Osteoblast (primary cell): ENCODE measurements at places on chromosomes 5 and 9. TPM values are rescaled to one million over a fixed set of nuclear protein-coding genes. Genes with fewer than 3 reads are reported as not detected.

GRCh38 chr9:108672475-108673190, 183.2 kb downstream of the ACTL7B start:
- no peak for DNase-seq

GRCh38 chr5:158670201-158670600, 429.5 kb downstream of the EBF1 start:
- DNase-seq: no peak

DNA sequence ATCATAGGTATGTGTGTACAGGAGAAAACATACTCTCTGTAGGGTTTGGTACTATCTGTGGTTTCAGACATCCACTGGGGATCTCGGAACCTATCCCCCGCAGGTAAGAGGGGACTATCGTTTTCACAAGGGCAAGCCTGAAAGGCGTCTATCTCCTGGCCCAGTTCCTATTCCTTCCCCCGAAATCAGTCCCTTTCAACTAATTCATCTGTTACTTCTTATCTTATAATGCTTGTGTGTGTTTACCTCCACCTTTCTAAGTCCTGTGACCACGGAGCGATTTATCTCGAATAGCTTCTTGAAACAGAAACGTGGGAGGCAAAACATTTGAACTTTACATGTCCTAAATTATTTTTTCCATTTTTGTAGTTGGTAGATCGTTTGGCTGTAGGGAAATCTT, 11.4 kb downstream of the ABO start:
- DNase-seq: peak; percentile 38

DNA sequence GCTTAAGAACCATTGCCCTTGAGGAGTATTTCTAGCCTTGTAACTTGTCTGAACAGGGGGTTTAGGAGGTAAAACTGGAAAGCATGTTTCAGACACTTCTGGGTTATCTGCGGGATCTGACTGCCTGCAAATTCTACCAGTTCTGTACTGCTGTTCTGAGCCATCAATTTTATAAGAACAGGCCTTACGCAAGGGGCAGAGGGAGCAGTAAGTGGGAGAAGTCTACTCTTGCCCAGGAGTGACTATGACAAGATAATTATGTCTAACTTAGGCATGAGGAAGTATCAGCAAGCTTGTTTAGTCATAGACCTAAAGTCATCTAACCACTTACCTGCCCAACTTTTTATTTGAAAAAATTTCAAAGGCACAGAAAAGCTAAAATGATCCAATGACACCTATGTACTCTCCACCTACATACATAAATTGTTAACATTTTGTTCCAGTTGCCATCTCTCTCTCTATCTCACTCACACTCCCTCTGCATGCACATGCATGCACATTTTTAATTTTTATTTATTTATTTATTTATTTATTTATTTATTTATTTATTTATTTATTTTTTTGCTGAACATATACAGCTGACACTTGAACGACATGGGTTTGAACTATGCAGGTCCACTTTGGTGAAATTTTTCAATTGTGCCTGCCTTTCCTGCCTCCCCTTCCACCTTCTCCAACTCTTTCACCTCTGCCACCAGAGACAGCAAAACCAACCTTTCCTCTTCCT, 18.4 kb upstream of the DEPDC1B start:
- DNase-seq: no peak

- no peak for DNase-seq
These were observed 201.7 kb upstream of the MSX2 start for GRCh38 chr5:174522480-174523260.

DNA sequence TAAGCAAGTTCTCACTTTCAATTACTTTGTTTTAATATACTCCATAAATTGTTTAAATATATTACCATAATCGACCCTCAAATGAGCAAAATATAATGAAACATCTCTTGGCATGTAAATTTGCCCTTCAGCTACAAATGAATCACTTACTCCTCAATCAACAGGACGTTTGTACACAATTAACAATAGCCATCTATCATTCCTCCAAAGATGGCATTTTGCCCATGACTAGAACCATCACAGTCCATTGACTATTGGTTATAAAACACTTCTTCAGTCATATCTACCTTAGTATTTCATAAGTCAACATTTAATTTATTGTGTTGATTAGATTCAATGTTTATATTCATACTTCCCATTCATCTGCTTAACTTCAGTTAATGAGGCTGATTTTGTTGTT, 127.2 kb downstream of the CTNND2 start:
- DNase-seq: no peak

DNA sequence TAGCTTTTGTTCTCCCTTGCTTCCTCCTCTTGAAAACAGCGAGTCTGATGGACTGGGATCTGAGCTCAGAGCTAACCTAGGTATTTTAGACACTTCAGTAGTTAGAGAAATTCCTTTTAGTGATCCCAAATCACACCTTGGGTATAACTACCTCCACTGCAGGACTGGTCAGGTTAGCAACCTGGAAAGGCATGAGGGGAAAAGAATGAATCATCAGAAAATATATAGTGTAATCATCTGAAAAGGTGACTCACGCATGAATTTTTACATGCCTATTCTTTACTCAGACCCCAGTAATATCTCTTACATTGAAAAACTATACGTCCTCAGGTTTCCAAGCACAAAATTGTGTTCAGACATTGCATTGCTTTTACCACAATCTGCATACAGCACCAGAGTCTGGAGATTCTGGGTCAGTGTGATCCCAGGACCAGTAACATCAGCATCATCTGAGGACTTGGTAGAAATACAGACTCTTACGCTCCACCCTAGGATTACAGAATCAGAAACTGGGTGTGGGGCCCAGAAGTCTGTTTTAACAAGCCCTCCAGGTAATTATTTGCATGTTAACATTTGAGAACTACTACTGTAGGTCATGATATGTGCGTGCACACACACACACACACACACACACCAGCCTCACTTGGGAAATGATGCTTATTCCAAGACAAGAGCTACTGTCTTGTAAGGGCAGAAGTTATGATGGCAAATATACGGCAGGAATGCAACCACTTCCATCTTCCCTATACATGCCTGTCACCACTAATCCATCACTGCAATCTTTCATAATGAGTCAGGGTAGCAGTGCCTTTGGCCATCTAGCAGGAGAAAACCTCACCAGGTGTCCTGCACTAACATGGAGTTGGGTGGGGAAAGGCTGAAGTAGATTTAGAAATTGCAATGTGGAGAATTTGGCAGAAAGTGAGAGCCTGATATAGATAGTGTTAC, 271.6 kb upstream of the MAP3K1 start:
- no peak for DNase-seq

GRCh38 chr5:75335952-75336614, 937 bp upstream of the HMGCR start:
- peak; percentile 95 for DNase-seq

Gene ARHGEF39
- 0.36 and 0.88 TPM in 2 replicates for total RNA-seq

Gene TOPORS
- total RNA-seq: 32.1 and 33.7 TPM in 2 replicates

Gene WNK2
- total RNA-seq: not detected in 2 replicates

Gene C5orf34
- 1.8 and 3.8 TPM in 2 replicates for total RNA-seq
